ENCODE measurements at places on chromosomes 16 and 17.

GRCh38 chr16:85275533-85276249, 163.4 kb upstream of the CIBAR2 start:
- peak; percentile 10 for DNase-seq

- DNase-seq = peak; percentile 55
These were observed 4.9 kb upstream of the ZNF267 start for GRCh38 chr16:31868691-31869167.

DNA sequence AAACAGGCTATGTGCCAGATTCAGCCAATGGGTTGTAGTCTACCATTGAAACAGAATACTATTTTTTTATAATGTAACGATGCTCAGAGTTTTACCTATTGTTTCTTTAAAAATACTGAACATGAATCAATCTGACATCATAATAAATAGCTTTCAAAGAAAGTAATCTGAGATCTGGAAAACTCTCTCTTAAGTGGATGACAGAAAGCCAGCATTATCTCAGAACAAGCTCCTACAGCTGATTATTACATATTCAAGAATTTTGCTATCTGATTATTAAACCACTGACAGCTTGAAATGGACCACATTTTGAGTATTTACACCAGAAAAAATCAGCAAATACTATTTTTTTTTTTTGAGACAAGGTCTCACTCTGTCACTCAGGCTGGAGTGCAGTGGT, 484.2 kb upstream of the SOX9 start:
- no peak for DNase-seq

DNA sequence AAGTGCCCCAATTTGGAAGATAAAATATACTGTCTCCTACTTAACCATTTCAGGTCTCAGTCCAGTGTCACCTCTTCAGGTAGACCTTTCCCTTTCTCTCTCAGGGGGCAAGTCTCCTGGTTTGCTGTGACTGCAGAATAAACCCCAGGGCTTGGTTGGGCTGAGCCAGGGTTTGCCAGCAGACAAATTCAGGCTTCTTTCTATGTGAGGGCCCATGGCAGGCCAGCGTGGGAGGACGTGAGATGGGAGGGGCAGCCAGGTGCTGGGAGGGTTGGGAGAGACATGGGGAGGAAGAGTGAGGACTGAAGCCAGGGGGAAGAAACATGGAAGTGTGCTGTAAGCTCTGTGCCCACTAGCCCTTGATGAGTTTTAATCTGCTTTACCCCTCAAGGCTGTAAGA, 163.2 kb downstream of the SPECC1 start:
- no peak for DNase-seq

- DNase-seq = no peak
These were observed 47.1 kb downstream of the TEX2 start for GRCh38 chr17:64216000-64216337.

- DNase-seq = no peak
These were observed 11.4 kb downstream of the HS3ST6 start for GRCh38 chr16:1906846-1907165.

- DNase-seq = no peak
These were observed 129.6 kb downstream of the CPPED1 start for GRCh38 chr16:12674071-12674470.

- DNase-seq = peak; percentile 9
These were observed 95.5 kb upstream of the ZNF469 start for GRCh38 chr16:88287219-88287618.

- DNase-seq = no peak
These were observed 14.3 kb downstream of the CMTM4 start for GRCh38 chr16:66682271-66682670.

- no peak for DNase-seq
These were observed 32.3 kb downstream of the CLEC16A start for GRCh38 chr16:10976634-10977033.

DNA sequence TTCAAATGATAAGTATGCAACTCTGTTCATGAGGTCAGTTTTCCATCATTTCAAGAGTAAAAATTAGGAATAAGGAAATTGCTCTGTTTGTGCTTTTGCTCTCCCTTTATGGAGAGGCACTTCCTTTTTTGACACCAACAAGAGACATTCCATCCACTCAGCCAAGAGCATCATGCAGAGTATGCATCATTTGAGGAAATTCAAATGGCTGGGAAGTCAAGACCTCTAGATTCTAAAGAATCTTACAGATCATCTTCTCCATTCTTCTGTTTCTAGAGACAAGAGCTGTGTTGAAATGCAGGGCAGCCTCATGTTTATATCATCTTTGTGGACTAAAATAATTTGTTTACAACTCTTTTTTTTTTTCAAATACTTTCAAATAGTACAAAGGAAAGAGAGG, 669.4 kb downstream of the CDH11 start:
- no peak for DNase-seq

DNA sequence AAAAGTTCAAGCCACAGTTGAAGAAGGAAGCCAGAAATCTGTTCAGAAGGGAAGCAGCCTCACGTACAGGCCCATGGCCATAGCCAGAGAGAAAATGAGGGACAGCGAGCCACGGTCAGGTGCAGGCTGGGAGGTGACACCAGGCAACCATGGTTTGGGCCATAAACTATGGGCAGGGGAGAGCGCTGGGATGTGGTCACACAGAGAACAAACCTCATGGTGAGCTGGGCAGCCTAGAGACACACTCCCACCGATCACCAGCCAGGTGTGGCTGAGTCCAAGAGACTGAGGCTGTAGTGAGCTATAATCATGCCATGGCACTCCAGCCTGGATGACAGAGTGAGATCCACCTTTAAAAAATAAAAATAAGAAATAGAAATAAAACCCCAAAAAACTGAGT, 76.5 kb downstream of the NETO2 start:
- DNase-seq = no peak

- DNase-seq = no peak
These were observed 132.2 kb upstream of the MPHOSPH6 start for GRCh38 chr16:82302042-82302727.

GRCh38 chr16:72111657-72112451, 18.2 kb downstream of the DHX38 start:
- no peak for DNase-seq

- no peak for DNase-seq
These were observed 40.8 kb downstream of the SCNN1G start for GRCh38 chr16:23223368-23223767.

Data from NK-92 treated with Interleukin-12 subunit alpha and Interleukin-12 subunit beta, amount 100 ng/mL, for 24 hours (cell line).